ENCODE measurements at places on chromosomes 3 and 15.

DNA sequence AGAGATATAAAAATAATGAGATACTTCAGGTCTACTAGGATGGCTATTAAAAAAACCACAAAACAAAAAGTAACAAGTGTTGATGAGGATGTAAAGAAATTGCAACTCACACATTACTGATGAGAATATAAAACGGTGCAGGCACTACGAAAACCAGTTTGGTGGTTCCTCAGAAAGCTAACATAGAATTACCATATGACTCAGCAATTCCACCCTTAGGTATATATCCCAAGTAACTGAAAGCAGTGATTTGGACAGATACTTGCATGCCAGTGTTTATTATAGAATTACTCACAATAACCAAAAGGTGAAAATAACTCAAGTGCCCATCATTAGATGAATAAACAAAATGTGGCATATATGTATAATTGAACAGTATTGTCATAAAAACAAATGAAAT lies 87.5 kb upstream of the MELTF start:
- DNase-seq, result peak; percentile 32

- no peak for DNase-seq
These were observed 75.7 kb downstream of the TRIM69 start for GRCh38 chr15:44812029-44812517.

- no peak for DNase-seq
These were observed 597.6 kb downstream of the AGBL1 start for GRCh38 chr15:86677278-86677677.

- peak; percentile 16 for DNase-seq
These were observed 48.3 kb upstream of the IQSEC1 start for GRCh38 chr3:13121553-13122001.

DNA sequence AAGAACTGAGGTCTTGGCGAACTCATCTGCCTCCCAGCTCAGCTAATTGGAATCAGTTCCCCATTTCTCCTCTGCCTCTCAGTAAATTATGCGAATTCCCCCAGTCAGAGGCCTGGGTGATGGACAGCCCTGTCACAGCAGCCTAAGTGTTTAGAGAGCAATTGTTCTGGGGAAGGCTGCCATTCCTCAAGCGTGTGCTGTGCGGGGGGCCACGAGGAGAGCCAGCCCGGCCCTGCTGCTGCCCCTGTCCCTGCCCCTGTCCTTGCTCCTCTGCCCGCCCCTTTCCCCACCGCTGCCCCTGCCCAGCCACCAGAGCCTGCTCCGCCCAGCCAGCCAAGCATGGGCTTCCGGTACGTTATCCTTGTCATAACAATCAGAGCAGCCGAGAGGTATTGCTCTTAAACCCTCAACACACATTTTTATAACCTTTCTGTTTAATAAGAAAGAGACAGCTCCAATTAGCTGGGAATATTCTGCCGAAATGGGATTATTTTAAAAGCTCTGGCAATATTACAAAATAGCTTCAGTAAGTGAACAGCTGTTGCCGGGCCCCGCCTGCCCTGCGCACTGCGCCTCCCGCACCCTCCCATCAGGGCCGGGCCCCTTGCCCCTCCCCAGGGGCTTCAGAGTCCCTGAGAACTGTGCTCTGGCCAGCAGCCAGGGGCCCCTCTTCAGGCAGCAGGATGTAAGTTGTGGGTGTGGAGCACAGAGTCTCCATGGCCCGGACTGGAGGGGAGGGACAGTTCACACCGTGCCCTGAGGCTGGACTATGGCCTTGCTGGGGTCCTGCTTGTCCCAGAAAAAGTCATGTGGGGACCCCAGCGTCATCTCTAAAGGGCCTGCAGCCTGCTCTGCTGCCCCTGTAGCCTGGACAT lies 12.4 kb upstream of the CACNA2D2 start:
- peak; percentile 48 for DNase-seq

GRCh38 chr15:82314769-82315518 lies 34.3 kb downstream of the GOLGA6L10 start:
- no peak for DNase-seq

DNA sequence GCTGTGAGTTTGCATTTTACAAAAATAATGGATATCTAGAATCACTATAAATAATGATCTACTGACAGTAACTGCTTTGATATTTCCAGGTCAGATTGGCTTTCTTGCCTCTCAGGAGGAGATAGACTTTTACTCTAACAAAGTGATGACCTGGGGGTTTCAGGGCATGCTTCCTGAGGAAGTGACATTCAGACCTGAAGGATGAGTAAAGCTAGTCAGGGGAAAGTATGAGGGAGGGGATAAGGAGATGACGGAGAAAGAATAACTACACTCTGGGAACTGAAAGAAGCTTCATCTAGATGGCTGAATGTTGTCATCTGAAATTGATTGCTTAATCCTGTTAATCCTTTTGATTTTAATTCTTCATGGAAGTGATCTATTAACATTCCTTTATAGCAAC lies 32.2 kb downstream of the ARMC8 start:
- DNase-seq, result no peak

DNA sequence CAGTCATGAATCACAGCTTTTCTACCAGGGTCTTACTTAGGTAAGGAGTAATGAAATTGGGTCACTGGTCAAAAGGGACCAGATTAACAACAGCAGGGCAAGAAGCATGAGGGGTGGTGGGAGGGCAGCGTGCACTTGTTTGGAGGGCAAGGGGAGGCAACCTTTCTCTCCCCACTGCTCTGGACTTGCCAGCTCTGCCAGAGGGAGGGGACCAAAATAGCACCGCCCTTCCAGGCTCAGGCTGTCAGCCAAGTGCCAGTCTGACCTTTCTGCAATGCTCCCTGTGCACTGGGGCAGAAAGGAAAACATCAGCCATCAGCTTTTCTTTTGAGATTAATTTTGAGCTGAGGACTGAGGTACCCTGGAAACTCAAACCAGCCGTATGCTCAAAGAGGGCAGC lies 4.5 kb upstream of the ULK3 start:
- peak; percentile 22 for DNase-seq

DNA sequence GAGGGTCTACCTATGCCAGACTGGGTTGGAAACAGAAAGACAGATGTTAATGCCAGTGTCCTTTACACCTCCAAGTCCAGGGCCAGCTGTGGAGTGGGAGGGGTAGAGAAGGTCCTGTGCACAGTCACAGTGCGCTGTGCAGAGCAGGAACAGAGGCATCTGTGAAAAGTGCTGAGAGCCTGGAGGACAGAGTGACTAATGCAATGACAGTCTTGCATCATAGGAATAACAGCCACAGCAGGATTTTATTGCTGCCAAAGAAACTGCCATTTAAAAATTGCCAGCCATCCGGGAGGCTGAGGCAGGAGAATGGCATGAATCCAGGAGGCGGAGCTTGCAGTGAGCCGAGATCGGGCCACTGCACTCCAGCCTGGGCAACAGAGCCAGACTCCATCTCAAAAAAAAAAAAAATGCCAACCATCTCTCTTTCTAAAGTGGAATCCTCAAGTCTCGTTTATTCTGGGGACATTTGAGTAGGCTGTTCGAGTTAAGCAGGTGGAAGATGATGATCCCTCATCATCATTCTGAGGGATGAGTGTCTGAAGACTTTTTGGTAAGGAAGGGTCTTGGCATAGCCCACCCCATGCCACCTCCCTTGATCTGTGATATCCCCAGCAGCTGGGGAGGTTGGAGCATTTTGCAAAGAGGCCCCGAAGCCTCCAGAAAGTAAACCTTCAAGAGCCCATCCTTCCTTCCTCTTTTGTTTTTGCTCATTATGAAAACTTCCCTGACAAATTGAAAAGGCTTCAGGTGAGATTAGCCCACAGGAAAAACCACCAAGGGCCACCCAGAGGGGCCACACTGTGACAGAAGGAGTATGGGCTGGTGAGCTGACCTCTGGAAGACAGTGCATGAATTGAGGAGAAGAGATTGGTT lies 7.7 kb downstream of the CCR2 start:
- no peak for DNase-seq

- no peak for DNase-seq
These were observed 2.3 kb upstream of the C3orf62 start for GRCh38 chr3:49279376-49279775.

DNA sequence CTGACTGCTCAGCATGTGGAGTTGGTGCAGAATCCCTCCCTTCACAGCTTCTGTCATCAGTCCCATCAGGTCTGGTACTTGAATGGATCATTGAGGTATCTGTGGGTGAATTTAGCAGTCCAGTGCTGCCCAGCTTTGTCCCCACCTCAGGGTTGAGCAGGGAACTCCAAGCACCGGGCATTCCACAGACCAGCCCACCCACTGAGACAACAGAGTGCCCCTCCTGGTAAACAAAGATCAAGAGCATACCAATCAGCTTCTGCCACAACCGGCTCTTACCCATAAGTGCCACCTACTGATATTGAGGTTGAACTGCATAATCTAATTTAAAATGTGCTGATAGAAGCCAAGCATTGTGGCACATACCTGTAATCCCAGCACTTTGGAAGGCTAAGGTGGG lies 57.1 kb upstream of the FXR1 start:
- peak; percentile 20 for DNase-seq

- DNase-seq, result no peak
These were observed 1.1 kb downstream of the MRPL47 start for GRCh38 chr3:179603321-179603720.

DNA sequence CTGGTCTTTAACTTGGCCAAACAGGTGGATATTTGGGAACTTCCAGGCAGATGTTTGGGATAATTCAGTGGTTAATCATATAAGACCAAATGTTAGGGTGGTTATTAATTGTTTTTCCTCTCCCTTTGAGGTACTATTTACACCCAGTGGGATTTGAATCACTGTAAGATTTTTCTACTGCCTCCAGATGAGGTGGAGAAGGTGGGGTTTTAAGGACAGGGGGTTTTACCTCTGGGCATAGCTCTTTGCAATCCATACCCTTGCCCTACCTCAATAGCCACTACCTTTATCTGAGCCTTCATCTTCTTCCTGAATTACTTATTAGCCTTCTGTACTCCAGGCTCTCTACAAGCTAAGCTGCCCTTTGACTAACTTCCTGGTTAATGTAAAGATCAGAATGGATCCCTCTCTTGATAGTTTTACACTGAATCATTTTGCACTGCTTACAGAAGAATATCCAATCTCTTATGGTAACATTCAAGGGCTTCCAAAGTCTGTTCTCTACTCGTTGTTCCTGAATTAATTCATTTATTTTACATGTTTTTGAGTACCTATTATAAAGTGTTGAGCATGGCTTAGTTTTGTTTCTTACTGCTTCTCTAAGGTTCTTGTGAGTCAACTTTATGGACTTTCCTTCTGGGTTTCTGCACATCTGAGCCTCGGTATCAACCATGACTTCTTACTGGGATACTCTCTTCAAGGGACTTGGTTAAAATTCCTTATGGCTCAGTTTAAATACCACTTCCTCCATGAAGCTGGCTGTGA lies 331.2 kb upstream of the TBL1XR1 start:
- no peak for DNase-seq

DNA sequence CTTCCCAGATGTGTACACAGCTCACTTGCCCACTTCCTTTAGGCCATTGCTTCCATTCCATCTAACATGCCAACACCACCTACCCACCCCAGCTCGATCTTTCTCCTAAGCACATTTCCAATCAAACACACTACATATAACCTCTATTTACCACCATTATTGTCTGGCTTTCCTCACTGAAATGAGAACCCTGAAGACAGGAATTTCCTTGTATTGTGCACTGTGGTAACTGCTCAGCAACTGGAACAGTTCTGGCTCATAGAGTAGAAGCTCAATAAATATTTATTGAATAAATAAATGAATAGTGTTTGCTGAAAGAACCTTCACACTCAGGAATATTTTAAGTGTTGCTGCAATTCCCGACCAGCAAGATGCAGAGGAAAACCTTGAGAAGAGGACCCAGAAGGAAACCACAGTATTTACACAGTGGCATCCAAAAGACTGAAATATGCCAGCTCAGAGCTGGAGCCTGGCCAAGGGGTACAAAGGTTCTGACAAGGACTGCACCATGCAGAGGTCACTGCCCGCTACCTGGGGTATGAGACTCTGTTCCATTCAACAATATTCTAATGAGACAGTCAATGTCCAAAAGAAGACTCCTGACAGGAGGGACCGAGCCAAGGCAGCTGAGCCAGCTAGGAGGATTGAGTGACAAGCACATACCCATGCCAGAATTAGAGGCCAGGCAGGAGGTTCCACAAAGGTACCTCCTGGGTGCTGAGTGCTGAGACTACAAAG lies 168.8 kb downstream of the NUP210 start:
- DNase-seq, result no peak

DNA sequence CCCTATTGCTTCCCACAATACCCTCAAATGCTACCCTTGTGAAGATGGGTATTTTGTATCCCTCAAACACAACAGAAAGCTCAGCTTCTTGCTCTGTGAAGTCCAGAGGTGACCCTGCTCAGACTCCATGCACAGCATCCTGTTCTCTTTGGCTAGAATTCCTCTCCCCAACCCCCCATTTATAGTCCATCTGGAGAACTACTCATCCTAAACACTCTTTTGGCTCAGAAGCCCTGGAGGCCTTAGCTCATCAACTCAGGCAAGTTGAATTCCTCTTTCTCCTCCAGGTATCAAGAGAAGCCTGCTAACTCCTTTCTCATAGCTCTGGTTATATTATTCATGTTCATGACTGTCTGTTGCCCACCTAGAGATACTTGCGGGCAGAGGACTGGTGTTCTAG lies 18.3 kb upstream of the GASK1A start:
- DNase-seq, result no peak

DNA sequence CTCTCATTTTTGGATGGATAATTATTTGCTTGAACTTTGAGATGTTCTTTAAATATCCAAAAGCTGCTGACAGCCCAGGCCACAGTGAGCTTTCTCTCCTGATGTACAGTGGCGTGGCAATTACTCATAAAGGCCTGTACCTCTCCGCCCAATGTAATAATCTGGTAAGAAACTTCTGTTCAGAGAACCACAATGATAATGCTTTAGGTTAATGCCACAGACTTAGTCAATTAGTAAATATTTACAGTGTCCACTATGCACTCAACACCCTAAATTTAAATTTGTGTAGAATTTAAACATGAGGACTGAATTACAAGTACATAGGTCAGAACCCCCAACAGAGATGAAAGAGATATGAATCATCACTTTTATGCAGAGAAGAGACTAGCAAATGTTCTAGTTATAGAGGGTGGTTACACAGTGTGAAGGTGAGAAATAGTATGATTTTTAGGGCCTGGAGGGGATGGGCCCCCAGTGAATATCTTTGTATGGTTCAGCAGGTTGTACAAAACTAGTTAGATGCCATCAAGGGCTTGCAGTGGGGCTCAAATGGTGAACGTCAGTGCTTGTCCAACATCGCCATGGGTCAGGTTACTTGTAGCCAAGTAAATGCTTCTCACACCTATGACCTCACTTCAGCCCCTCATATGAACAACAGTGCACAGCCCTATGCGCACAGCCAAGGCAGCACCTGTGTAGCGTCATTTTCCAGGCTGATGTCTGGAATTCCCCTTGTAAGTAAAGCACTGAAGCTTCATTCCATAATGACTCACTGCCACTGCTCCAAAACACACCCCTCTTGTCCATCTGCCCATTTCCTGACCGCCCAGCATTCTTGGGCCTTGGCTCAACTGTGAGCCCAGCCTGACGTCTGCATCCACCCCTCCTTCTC lies 13.3 kb downstream of the ABHD2 start:
- peak; percentile 98 for DNase-seq

DNA sequence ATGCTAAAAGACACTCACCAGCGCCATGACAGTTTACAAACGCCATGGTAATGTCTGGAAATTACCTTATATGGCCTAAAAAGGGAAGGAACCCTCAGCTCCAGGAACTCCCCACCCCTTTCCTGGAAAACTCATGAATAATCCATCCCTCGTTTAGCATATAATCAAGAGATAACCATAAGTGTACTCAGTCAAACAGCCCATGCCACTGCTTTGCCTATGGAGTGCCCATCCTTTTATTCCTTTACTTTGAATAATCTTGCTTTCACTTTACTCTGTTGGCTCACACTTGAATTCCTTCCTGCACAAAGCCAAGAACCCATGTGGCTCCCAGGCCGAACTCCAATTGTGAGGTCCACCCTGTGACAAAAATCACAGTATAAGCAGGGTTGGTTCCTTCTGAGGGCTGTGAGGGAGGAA lies 19.1 kb upstream of the FSTL1 start:
- no peak for DNase-seq

Data from astrocyte of the hippocampus (primary cell).